ENCODE measurements at places on chromosomes 11 and 22. TPM values are rescaled to one million over a fixed set of nuclear protein-coding genes. Genes with fewer than 3 reads are reported as not detected.

The OR2D2 gene
- not detected for total RNA-seq

The KCNQ1 gene
- total RNA-seq, result 28.8 TPM

The TALDO1 gene
- total RNA-seq, result 116 TPM

The SPDYC gene
- not detected for total RNA-seq

The SLC22A8 gene
- total RNA-seq, result not detected

The SLC22A25 gene
- total RNA-seq, result not detected

The MICAL3 gene
- total RNA-seq, result 253 TPM

The KCNJ11 gene
- total RNA-seq, result 2.0 TPM

The HOATZ gene
- total RNA-seq, result not detected

The RHOG gene
- total RNA-seq, result 96.6 TPM

The KCNJ1 gene
- not detected for total RNA-seq

The RAG2 gene
- not detected for total RNA-seq

The NLRP6 gene
- 2.7 TPM for total RNA-seq

The PLEKHA7 gene
- total RNA-seq, result 8.2 TPM
